ENCODE measurements at places on chromosomes 2 and 18. TPM values are rescaled to one million over a fixed set of nuclear protein-coding genes. Genes with fewer than 3 reads are reported as not detected.
A peak's percentile ranks its signal among the peaks of the same experiment; 100 is the strongest.

DNA sequence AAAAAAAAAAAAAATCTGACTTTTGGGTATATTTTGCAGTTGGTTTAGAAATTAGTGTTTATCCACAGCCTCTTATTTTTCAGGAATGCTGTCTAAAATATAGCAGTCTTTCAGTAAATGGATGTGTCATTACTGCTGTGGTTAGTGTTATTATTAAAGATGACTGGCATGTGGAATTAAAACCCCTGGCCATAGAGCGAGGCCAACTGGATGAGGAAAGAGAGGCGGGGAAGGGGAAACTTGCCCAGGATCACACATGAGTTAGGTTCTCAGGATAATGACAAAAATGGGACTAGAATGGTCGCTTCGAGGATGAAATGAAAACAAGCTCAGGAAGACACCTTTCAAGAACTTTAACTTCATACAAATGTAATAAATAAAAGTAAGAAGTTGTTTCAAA is 57.4 kb upstream of the APCDD1 start:
- DNase-seq, result no peak

GRCh38 chr2:221109552-221109951 is 462.6 kb downstream of the EPHA4 start:
- no peak for DNase-seq

ICOS gene
- total RNA-seq, result not detected

DNA sequence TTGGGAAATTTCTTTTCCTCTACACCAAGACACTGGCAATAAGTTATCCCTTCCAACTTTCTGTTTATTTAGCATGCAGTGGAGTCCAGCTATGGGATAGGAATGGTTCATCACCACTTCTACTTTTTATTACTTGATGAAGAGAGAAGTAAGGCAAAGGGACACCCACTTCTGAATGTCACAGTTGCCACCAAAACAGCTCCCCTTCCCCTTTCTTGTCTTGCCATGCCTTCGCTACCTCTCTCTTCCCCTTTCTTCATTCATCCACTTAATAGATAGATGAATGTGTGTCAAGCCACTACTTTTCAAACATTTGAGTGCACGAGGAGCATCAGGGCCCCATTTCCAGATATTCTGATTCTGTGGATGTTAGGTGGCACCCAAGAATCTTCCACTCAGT is 59.6 kb downstream of the KCTD18 start:
- no peak for DNase-seq

CDK15 gene
- total RNA-seq, result not detected

GRB14 gene
- total RNA-seq, result 2.0 TPM

CGREF1 gene
- total RNA-seq, result 10.9 TPM

POU3F3 gene
- not detected for total RNA-seq

DNA sequence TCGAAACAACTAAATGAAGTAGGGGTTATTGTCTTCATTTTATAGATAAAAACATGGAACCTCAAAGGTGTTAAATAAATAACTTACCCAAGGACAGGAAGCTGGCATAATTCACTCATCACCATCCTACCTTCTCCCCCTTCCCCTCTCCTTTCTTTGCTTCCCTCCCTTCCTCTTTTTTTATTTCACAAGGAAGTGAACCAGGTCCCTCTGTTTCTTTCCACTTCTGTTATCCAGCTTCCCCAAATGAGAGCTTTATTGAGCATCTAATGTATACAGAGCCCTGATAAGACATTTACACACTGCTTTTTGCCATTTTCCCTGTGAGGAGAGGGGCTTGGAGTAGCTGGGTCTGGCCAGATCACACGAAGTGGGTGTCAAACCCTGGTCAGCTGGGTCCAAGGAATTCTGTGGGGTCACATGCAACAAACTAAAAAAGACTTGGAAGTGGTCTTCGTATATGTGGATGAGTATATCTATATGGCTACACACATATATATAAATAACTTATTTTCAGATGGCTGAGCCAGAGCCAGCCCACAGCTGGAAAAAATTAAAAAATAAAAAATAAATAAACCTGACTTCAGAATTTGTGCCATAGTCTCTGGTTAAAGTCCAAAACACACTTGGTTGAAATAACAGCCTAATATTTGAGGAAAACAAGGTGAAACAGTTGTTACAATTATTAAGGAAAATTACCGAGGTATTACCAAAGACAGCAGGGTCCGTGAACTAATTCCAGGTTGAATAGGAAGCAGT is 49.3 kb upstream of the FOSL2 start:
- no peak for DNase-seq

DNA sequence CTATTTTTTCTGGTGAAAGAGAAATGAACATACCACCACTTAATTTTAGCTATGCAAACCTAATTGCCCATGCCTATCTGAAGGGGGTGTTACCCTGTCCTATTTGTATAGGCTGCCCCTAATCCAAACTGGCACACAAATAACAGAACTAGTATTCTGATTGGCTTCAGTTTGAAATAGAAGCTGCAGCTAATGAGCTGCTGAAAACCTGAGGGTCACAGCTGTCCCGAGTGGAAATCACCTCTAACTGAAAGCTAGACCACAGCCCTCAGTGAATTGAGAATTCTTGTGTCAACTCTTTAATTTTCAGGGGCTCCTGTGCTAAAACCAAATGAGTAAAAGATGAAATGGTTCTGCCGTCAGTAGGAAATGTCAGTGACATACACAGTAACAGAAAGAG is 28.7 kb downstream of the CCDC141 start:
- no peak for DNase-seq

GRCh38 chr18:13550418-13551304 is 175.7 kb downstream of the FAM210A start:
- DNase-seq, result no peak

DNA sequence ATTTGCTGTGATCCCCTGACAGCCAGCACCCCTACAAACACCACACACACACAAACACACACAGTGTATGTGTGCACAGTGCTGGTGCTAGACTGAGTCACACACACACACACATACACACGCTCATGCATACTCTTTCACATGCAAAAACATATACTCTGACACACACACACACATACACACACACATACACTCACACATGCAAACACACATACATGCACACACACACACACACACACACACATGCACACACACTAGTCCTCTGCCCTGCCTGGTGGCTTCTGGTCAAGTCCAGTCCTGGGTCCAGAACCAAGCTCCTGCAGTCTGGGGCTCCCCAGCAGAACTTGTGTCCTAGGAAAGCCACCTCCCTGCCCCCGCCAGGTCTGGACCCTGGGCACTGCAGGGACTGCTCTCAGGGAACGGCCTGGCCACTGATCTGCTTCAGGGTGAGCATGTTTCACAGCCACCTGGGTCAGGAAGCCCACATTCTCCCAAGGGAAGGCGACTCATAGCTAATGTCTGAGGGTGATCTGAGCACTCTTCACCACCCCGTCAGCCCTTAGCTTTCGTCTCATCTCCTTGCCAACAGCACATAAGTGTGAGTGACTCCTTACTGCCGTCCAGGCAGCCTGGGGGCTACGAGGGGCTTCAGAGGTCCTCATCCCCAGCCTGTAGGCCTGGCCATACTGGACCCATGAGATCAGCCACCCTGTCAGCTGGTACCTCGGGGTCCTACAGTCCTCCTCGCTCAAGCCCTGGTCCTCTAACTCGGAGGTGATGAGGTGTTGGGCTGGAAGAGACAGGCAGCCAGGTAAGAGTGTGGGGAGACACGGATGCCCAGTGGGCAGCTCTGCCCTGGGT is 88.1 kb downstream of the MCFD2 start:
- peak; percentile 53 for DNase-seq

RAD51AP2 gene
- 0.14 TPM for total RNA-seq

- no peak for DNase-seq
Measured at GRCh38 chr2:44645937-44646336, 284.2 kb downstream of the CAMKMT start.

HRH4 gene
- total RNA-seq, result 0.10 TPM

DNA sequence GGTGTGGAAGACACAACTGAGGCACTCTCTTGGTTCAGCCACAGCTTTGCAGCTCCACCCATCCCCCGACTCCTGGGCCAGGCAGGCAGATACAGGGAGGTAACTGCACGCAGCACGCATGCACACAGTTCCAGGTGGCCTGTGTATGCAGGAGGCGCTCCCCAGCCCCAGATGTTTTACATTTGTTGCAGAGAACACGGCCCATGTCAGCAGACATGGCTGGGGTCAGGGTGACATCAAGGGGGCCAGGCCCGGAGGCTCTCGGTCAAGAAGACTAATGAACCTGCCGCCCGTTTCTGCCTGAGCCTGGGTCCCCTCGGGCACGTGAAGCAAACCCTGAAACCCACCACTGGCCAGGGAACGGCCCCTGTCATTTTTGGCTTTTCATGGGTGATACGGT is 57.3 kb downstream of the TWIST2 start:
- no peak for DNase-seq

- DNase-seq, result no peak
Measured at GRCh38 chr18:63028380-63028779, 291.2 kb downstream of the BCL2 start.

CPS1 gene
- total RNA-seq, result 18.4 TPM

GRCh38 chr2:71791061-71791450 is 337.7 kb downstream of the DYSF start:
- no peak for DNase-seq

- DNase-seq, result no peak
Measured at GRCh38 chr2:168461178-168461941, 5.3 kb downstream of the CERS6 start.

- DNase-seq, result no peak
Measured at GRCh38 chr2:70988151-70988550, 6.5 kb downstream of the TEX261 start.

POLE4 gene
- 117 TPM for total RNA-seq

ABCG5 gene
- not detected for total RNA-seq

OBSL1 gene
- 29.0 TPM for total RNA-seq

DNA sequence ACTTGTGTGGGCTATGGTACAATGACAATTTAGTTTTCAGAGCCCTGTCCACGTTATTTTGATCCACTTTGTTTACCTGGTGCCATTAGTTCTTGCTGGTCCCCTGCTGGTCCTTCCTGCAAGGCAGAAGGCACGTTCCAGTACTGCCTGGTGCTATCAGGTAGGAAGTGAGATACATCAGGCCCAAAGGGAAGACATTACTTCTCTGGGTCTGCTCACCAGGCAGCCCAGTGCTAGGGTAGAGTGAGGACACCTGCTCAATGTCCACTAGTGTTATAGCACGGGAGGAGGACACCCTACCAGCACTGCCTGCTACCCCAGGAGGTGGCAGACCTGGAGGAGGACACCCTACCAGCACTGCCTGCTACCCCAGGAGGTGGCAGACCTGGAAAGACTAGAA is 23.7 kb downstream of the MARCO start:
- DNase-seq, result no peak

DNA sequence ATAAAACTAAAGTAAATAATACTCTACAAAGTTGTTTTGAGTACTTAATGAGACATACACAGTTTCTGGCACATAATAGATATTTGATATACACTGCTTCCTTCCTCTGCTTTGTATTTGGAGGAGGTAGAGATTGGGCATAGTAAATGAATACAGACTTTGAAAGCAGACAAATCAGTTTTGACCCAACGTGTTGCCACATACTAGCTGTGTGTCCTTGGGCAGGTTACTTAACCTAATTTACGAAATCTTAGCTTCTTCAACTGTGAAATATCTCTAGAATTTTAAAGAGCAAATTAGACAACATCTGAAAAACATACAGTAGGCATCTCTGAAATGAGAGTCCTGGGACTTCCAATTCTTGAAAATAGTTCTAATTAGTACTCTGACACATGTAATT is 425.4 kb downstream of the TGIF1 start:
- DNase-seq, result no peak

GRCh38 chr2:88545118-88545517 is 82.1 kb downstream of the EIF2AK3 start:
- peak; percentile 65 for DNase-seq

- no peak for DNase-seq
Measured at GRCh38 chr2:30404319-30405259, 42.5 kb upstream of the LCLAT1 start.

XDH gene
- 47.5 TPM for total RNA-seq

DNA sequence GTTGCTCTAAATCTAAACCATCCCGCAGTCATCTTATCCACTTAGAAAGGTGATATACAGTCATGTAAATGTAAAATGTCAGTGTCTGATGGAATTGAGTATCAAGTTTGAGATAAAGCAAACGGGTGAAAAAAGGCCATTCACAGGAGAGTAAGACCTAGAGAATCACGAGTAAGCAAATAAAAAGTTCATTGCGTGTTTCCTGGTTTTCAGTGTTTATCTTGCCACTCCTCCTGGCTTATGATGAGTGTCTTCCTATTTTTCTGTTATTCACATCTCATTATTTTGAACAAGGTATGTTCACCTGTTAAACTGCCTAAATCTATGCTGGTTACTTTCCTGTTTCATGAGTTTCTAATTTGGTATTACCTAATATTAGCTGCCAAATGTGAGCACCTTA is 68.8 kb downstream of the ITGA4 start:
- DNase-seq, result no peak

MC5R gene
- not detected for total RNA-seq

DNA sequence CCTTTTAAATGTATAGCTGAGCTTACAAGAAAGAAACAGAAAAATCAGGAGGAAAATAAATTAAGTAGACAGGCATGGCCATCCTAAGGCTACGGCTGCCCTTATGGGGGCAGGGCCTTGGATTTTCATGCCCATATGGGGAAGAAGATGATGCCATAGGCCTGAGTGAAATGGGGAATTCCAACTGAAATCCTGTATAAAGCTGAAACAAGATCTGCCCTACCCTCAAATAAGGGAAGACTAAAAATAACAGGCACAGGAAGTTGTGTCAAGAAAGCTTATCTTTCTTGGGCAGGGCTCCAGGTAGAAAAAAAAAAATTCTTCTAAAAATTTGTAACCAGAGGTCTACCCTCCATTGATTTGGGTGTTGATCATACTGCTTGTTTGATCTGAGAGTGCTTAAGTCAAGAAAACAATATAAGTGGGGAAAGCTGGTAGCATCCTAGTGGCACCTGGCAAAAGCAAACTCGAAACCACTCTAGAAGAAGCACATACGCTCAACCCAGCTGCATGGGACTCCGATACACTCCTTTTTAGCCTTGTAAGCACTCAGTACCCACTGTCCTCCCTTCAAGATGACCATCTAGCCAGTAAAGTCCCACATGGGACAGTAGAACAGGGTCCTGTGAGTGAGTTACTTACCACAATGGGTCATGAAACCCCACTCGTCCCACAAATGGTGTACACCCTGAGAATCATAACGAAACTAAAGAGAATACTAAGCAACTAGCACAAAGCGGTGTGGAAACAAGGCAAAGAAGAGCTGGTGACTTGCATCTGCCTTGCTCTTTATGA is 22.3 kb downstream of the DNAH7 start:
- DNase-seq, result no peak

Data from MCF 10A (cell line).